ENCODE measurements at places on chromosomes 13 and 19. TPM values are rescaled to one million over a fixed set of nuclear protein-coding genes. Genes with fewer than 3 reads are reported as not detected.

The NANOS3 gene
- not detected for total RNA-seq

The IL17D gene
- total RNA-seq: 1.6 TPM

The DMKN gene
- total RNA-seq: 63.0 TPM

The PLIN5 gene
- total RNA-seq: not detected

The ZSCAN5B gene
- total RNA-seq: 0.09 TPM

The KCNN4 gene
- total RNA-seq: 39.9 TPM

The COG6 gene
- 41.4 TPM for total RNA-seq

The LRFN3 gene
- 9.3 TPM for total RNA-seq

The ATP4B gene
- not detected for total RNA-seq

The ZNF763 gene
- 3.4 TPM for total RNA-seq

The ZSWIM9 gene
- 2.7 TPM for total RNA-seq

The TUBA3C gene
- total RNA-seq: not detected

The LGALS7 gene
- not detected for total RNA-seq

The EFNA2 gene
- not detected for total RNA-seq

The OR7C1 gene
- not detected for total RNA-seq

The MYH14 gene
- not detected for total RNA-seq

The ZSCAN1 gene
- not detected for total RNA-seq

The DPY19L3 gene
- 36.2 TPM for total RNA-seq

The AMER2 gene
- not detected for total RNA-seq

The PSG2 gene
- total RNA-seq: not detected

The ZNF525 gene
- total RNA-seq: 3.9 TPM

The CILP2 gene
- total RNA-seq: 2.5 TPM

The ACER1 gene
- total RNA-seq: not detected

The ACP7 gene
- 0.45 TPM for total RNA-seq
